Stimulated activated CD8-positive, alpha-beta memory T cell treated with anti-CD3 and anti-CD28 coated beads, Interleukin-2, amount 100 ng/mL, for 1 hour (primary cell): ENCODE measurements at places on chromosomes 2 and 18.

DNA sequence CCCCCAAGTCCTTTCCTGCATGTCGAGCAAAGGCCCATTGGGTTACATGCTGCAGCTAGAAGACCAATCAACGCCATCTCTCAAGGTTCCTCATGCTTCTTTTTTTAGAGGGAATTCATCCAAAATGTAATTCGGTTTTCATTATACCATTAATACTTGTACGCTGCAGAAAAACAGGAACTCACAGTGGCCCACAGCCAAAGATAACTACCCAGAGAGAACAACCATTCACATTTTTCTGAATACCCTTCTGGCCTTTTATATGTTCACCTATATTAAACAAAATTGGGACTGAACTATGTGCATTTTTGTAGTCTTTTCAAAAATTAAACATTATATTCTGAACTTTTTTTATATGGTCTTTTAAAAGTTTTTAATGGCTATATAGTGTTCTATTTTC lies 25.8 kb downstream of the FARP2 start:
- no peak for DNase-seq

GRCh38 chr2:137180012-137180411 lies 414.7 kb downstream of the THSD7B start:
- DNase-seq = no peak

GRCh38 chr18:13464432-13465123 lies 246.0 kb downstream of the LDLRAD4 start:
- peak; percentile 42 for DNase-seq

DNA sequence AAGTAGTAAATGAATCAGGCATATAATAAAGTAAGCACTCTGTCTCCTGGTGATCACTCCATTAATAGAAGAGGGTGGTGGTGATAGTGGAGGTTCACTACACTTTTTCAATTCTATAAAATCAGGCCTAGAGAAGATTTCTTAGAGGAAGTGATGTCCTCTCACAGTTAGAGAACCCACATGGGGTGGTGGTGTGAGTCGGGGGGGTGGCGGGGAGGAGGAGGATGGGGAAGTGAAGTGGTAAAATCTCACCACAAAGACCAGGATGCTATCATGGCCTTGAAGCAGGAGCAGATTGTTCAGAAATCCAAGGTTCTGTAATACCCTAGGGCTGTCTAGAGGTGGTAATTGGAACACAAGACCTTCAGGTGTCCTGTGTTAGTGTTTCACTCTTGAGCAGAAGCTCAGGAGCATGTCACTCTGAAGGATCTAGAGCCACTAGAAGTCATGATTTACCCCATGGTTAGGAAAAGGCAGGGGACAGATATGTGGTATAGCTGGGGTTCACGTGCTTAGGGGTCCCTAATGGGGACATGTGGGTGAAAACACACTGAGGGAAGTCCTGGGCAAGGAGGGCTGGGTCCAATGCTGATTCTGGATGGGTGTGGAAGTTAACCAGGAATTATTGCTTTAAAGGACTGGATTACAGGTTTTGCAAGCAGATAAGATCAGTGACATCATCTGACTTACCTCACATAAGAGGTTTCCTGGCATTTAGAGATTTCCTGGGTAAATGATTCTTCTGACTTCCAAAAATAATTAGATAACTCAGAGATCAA lies 31.0 kb downstream of the RNF125 start:
- no peak for DNase-seq

DNA sequence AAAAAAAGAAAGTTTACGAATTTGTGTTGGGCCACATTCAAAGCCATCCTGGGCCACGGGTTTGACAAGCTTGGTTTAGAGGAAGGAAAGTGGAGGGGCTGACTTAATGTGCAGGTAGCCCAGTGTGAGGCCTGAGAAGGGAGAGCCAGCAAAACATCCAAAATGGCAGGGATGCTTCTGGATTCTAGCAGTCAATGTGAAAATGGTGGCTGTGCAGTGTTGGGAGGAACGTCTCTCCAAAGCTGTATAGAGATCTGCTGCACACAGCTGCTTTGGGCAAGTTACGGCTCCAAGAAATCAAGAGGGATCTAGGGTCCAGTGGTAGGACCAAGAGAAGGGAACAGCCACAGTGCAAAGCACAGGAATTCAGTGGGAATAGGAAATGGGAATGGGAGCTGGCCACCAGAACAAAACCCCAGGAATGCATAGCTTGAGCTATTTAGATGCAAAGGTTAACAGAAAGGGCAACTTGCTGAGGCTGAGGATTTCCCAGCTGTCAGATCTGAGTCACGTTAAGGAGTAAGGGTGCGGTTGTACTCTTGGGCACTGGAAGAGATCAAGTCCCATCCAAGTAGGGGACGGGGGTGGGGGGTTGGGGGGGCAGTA lies 70.6 kb downstream of the B3GNT2 start:
- DNase-seq = no peak

DNA sequence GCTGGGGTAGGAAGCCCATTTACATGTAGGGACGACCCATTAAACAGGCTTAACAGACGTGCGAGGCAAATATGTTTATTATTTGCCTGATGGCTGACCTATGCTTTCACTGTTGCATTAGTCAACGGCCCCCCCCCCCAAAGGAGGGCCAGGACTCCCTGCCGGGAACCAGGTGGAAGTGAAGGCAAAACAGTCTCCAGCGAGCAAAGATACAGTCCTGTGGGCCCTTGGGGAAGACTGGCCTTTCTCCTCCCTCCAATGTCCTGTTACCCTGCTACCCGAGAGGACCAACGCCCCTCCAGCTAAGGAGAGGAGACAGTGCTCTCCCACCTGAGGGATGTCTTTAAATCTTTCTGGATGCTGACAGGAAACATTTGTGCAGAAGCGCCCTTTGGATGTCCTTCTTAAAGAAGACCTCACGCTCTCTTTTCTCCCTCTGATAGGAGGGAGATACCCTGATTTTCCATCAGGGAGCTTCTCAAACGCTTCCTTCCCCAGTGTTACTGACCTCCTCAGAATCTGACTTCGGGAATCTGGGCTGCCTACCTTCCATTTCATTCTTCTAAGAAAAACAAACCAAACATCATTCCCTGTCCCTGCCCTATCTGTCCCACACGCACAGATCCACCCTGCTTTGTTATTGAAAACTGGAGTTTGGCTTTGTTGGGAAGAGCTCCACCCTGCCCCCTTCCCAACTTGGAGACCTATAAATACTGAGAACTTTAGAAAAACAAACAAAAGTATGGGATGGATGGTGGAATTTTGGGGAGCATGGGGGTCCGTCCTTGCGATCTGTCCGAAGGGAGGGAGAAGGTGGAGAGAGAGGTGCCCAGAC lies 135.9 kb upstream of the SIX3 start:
- DNase-seq = no peak

DNA sequence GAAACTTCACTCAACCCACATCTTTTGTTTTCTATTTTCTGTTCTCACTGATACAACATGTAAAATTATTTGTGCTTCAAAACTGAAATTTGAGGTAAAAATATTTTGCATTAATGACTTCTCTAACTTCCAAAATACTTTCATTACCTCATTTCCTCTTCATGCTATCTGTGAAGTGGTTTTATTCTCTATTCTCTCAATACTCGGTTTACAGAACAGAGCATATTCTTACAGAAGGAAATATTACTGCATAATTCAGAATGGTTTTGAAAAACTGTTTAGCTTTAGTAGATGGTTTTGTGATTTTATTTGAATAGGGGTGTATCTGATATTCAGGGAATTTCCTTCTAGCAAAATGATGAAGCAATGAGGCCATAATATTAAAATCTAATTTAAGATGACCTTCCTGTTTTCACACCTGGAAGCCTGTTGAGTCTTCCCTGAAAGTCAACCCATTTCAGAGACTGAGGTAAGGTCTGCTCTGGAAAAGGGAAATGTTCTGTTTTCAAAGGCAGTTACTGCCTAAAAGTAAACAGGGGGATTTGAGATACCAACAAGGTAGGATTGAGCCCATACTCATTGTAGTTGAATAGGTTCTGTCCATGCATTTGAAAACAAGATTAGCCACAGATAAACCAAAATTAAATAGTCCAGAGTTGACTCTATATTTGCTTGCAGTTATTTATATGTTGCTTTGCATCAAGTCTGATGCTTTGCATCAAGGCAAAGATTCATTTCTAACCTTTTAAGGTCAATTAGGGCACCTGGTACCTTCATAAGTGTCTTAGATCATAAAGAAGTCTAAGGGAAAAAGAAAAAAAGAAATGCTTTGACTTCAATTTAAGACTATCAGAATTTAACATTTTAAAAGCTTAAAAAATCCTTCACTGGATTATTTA lies 50.8 kb upstream of the PEX13 start:
- DNase-seq = no peak

DNA sequence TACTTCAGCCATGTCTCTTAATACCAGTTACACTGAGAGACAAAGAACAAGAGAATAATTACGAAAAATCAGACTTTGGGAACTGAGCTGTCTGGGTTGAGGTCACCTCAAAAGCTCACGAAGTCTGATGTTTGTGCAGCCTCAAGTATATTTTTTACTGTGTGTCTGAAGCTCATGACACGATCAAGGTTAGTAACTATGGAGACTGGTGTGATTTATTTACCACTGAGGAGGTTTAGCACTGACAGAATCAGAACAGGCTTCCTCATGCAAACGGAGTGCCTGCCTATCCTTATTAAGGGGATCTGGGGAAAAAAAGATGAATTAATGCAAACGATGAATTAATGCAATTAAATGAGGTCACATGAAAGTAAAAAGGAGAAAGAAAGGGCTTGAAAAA lies 61.1 kb upstream of the RAPH1 start:
- DNase-seq = no peak
